Astrocyte (in vitro differentiated cells and primary cell): ENCODE measurements at places on chromosomes 1 and 21.

- DNase-seq = peak; percentile 86
Observed at GRCh38 chr1:20507564-20508410, at the start of gene MUL1. MUL1 (minus strand) TSS chr1:20508151; CDS start chr1:20508024, 127 bp downstream.

DNA sequence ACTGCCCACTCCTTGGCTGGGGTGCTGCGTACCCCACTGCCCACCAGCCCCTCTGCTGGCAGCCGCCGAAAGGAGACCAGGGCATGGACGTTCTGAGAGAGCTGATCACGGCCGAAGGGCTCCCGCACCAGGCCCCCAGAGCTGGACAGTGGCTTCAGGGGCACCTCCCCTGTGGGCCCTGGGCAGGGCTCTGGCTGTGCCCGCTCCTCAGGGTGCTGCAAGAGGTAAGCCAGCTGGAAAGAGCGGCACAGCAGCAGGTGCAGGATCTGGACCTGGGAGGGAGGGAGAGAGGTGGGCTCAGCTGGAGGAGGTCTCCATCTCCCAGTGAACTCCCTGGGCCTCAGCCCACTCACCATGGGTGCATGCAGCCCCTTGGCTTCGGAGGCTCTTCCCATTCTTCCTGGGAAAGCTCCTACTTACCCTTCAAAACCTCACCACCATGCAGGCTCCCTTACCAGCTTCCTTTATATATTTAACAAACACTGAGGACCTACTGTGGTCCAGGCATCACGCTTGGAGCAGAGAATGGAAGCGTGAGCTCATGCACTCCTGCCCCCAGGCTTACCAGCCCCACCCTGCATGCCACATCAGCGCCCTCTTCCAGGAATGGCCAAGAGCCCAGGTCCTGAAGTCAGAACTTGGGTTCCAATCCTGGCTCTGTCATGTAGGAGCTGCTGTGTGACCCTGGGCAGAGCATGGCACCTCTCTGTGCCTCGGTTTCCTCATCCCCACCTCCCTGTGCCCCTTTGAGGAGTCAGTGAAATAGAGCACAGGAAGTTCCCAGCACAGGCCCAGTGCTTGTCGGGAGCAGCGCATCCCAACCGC lies 6.8 kb upstream of the KIF17 start:
- DNase-seq = no peak

DNA sequence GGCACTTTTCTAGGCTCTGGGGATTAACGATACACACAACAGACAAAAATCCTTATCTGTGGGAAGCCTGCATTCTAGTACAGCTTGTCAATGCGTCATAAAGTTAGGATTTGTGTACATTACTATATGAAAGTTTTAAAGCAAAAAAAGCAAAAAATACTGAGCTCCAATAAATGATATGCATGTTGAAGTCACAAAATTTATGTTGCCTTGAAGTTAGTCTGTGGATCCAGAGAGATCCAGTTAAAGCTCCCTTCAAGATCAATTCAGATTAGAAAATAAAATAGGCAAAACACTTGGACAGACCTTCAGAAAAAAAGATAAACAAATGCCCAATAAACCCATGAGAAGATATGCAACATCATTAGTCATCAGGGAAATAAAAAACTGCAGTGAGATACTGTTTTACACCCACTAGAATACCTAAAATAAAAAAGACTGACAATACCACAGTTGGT lies 33.1 kb upstream of the KCNQ4 start:
- no peak for DNase-seq

GRCh38 chr21:43372663-43373361 lies 54.1 kb downstream of the SIK1 start:
- DNase-seq = no peak

DNA sequence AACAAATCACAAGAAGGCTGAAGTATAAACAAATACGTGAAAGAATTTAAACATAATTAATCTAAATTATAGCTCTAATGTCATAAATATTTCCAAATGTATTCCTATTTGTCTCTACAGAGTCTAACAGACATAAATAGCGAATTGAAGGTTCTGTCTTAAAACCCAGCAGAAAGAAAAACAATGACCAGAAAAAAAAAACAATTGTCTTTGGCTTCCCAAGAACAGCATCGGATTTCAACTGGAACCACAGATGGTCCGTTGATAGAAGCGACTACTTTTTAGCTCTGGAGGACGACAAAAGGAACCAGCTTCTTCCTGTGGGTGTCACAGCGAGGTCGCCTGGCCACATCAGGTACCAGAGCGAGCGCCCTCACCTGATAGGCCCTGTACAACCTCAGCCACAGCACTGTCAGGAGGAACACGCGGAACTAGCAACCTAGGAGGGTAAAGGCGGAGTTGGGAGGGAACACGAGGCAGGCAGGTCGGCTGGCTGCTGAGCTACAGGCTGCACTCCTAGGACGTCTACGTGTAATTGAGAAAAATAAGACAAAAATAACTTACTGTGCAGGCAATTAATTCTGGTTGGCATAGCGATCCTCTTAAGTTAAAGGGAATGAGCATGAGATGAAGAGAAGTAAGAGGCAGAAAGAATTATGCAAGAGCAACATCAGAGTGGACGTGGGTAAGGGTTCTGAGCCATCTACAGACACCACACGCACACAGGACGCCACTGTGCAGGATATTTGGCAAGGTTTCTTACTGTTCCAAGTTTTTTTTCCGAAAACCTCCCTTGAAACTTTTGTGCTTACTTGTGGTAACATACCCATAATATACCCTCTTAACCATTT lies 16.7 kb upstream of the PRDM15 start:
- DNase-seq = peak; percentile 18

DNA sequence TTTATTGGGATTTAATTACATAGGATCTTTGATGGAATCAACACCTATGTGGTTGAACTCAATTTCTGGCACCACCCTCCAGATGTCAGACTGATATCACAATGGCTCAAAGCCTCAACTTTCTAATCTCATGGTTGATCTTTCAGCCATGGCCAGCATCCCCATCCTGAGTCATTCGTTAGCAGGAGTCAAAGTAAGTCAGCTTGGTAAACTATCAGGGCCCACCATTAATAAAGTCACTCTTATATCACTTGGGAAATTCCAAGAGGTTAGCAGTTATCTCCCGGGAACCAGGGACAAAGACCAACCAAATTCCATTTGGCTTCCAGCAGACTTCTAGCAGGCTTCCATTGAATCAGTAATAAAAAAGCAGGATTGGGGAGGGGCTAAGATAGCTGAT lies 50.7 kb upstream of the TNFSF4 start:
- DNase-seq = peak; percentile 72

DNA sequence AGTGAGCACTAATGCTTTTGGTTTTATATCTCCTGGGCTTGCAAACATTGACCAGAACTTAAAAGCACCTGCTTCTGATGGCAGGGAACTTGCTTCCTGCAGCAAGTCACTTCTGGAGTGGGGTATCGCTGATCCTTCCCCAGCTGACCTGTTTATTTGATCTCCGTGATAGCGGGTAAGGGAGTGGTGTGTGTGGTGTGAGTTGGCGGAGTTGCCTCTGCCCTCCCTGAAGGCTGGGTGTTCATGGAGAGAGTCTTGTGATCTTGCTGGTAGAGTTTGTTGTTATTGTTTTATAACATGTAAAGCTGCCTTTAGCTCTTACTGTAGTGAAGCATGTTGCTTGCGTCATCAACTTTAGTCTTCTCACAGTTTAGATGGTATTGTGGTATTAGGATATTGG lies 3.9 kb downstream of the MFN2 start:
- DNase-seq = no peak

GRCh38 chr21:15852146-15852545 lies 122.4 kb downstream of the USP25 start:
- DNase-seq = no peak

DNA sequence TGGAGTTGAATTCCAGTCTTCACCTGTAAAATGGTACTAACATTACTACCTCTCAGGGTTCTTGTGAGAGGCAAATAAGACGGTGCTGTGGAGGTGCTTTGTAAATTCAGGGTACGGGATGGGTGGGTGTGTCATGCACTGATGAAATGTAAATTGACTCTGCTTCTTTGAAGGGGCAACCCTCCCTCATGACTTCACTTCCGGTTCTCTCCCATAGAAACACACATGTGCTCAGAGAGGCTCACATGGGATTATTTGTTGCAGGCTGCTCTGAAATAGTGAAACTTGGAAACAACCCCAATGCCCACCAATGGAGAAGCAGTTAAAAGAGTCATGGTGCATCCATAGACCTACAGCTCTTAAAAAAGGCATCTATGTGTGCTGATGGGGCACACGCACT lies 44.9 kb upstream of the SCMH1 start:
- no peak for DNase-seq

- DNase-seq = no peak
Observed at GRCh38 chr1:19483261-19483660, 2.1 kb downstream of the CAPZB start.

DNA sequence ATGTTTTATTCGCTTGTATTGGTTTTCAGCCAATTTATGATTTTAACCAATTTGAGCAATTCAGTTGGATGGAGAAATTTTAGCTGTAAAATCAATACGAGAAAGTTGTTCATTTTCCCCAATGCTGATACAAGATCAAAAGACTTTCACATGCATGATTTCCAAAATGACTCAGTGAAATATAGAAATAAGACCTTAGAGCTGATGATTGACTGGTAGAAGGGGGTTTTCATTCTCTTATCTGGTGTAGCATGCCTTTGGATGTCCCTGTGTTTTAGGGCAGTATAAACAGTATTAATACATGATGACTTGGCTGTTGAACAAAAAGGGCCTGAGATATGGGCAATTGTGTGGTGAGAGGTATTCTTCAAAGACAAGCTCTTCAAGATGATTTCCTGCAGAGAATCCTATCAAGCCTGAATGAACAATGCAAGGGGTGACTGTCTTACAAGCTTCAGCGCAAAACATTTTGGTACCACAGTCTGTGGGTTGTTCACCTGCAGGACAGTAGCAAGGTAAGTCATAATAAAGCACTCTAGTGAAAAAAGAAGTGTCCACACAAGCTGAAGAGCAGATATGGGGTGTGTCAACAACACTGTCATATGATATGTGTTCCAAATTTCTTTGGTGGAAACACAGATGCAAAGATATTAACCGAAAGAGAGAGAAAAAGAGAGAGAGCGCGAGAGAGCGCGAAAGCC lies 156.2 kb downstream of the TNFSF18 start:
- DNase-seq = no peak

DNA sequence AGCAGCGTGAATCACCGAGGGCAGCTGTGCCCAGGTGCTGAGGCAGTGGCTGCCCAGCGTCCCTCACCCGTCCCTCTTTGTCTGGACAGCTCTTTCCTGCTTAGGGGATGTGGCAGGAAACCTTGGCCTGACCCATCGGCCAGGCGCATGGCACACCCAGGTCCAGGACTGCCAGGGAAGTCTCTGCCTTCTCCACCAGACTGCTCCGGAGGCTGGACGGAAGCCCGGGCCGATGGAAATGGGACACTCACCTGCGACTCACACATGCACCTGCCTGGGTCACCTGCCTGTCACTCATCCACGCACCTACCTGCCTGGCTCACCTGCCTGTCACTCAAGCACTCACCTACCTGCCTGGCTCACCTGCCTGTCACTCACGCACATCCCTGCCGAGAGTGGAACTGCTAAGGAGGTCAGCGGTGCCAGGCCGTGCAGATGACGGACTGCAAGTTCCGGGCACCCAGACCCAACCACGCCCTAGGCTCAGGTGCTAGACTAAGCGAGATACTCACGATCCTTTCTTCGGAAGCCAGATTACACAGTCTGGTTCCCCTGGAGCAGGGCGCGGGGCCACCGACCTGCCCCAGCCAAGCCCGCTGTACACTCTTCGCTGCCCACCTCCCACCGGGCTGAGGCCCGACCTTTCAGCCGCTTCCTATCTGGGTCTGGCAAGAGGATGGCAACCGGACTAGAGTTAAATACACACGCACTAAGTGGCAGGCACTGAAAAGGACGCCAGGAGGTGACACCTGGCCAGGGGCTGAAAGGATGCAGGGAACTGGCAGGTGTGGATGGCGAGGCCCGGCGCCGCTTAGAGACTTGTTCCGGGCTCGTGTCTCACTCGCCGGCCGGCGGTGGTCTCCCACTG lies 1.1 kb downstream of the UBE2J2 start:
- no peak for DNase-seq

DNA sequence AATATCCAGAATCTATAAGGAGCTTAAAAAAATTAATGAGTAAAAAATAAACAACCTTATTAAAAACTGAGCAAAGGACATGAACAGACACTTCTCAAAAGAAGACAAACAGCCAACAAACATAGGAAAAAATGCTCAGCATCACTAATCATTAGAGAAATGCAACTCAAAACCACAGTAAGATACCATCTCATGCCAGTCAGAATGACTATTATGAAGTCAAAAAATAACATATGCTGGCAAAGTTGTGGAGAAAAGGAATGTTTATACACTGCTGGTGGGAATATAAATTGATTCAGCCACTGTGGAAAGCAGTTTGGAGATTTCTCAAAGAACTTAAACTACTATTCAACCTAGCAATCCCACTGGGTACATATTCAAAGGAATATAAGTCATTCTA lies 25.3 kb downstream of the PIGK start:
- DNase-seq = no peak

DNA sequence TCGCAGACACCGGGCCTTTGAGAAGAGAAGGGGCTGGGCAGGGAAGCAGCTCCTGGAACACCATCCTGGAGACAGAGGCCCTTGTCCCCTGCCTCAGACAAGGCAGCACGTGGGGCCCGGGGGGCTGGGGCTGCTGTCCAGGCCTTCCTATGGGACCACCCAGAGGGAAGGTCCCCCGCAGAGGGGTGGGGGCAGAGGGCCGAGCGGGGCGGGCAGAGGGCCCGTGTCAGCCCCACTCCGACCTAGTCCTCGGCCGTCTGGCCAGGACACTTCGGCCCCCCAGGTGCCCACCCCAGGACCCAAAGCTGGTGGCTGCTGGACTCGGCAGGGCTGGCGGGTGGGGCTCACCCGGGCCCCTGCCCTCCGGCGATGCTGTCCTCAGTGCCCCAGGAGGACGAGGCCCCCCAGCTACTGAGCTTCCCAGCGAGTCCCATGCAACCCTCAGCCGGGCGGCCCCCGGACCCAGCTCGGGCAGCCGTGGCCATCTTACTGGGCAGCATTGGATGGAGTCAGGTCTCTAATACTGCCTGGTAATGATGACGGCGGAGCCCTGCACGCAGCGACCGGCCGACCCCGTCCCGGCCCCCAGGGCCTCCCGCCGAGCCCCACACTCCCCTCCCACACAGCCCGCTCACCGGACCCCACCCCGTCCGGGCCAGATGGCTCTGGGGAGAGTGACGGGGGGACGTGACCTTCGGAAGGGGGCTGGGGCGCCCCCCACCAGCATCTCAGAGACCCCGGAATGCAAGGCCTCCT lies 6.9 kb upstream of the TTLL10 start:
- no peak for DNase-seq

- DNase-seq = no peak
Observed at GRCh38 chr1:114111731-114112641, 41.7 kb downstream of the SYT6 start.

DNA sequence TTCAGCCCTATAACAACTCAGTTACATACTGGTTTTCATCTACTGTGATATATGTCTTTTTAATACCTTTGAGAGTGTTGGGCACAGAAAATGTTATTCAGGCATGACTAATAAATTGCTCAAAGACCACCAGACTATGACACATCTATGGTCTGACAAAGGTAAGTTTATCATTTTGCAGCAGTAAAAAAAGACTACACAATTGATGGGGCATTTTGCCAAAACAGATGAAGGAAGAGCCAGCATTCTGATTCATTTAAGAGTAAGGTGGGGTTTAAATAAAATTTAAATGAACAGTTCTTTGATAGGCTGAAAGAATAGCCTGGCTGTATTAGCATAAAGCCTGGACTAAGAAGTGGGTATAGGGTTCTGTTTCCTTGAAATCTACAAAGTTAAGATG lies 8.8 kb upstream of the RNPC3 start:
- peak; percentile 80 for DNase-seq
